ENCODE measurements at places on chromosomes 3 and 15.
A peak's percentile ranks its signal among the peaks of the same experiment; 100 is the strongest.

- DNase-seq, result peak; percentile 66
Measured at GRCh38 chr15:60413231-60413824, 15.5 kb upstream of the ANXA2 start.

GRCh38 chr3:192494174-192494573 lies 233.2 kb downstream of the FGF12 start:
- DNase-seq, result no peak

GRCh38 chr3:140292684-140293083 lies 357.7 kb downstream of the CLSTN2 start:
- DNase-seq, result peak; percentile 49

DNA sequence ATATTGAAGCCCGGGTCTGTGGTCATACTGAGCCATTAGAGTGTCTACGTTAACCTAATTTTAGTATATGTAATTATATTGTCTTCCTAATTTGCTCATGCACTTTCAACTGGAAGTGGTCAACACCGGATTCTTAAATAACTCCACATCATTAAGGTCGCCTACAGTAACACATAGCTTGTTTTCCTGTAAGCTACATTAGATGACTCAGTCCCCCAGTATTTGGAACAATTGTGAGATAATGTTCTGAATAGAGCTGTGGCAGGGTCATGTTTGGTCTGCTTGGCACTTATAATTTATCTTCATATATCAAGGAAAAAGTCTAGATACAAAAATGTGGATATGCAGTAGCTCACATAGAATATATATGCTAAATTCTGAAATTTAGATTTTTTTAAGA lies 486.2 kb downstream of the IGSF11 start:
- peak; percentile 18 for DNase-seq

GRCh38 chr15:88624156-88624970 lies 3.2 kb downstream of the AEN start:
- peak; percentile 54 for DNase-seq

All from fibroblast of skin of back (primary cell).